Activated CD4-positive, alpha-beta T cell treated with anti-CD3 and anti-CD28 coated beads for 24 hours (primary cell): ENCODE measurements at places on chromosomes 4 and X.

- DNase-seq, result no peak
Measured at GRCh38 chr4:137213372-137214173, 318.7 kb downstream of the PCDH18 start.

DNA sequence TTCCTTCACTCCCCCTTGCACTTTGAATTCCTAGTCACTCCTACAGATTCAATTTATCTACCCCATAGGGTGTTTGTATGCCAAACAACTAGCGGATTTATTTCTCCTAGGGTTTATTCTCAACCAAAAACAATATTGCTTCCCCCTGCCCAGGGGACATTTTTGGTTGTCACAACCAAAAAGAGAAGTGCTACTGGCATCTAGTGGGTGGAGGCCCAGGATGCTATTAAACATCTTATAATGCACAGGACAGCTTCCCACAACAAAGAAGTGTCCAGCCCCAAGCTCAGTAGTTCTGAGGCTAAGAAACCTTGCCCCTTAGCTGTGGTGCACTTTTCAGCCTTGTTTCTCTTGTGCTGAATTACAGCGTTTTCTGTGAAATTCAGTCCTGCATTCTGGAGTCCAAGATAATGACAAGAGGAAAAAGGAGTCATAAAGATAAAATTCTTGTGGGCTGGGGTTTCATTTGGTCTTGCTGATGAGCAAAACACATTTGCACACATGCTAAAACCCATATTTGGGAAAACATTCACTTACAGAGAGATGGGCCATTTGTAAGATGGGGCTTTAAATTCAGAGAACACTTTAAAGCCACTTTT lies 11.2 kb upstream of the SYTL4 start:
- DNase-seq, result no peak

DNA sequence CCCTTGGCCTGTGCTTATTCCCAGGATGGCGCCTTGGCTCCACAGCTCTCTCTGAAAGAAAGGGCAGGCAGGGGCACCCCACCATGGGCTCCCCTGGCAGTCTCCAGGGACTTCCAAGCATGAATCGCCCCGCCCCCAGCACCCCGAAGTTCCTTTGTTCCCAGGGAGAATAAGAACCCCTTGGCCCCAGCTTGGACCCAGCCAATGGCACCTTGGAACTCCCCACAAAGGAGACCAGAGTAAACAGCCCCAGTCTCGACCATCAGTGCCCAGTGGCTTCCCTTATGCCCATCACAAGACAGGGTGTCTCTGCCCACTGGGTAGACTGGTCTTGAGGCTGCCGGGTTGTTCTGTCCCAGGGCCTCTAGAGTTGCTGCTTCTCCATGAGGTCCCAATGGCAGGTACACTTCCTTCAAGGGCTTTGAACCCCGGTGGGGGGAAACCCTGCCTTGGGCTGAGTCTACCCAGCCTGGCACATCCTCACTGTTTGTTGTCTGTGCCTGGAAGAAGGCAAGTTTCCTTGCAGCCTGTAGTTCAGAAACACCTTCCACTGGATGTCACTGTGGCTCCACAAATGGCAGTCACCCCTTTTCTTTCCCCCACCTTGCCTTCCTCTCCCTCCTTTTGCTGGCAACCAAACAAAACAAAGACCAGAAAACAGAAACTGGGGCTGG lies 30.8 kb downstream of the NBDY start:
- no peak for DNase-seq

DNA sequence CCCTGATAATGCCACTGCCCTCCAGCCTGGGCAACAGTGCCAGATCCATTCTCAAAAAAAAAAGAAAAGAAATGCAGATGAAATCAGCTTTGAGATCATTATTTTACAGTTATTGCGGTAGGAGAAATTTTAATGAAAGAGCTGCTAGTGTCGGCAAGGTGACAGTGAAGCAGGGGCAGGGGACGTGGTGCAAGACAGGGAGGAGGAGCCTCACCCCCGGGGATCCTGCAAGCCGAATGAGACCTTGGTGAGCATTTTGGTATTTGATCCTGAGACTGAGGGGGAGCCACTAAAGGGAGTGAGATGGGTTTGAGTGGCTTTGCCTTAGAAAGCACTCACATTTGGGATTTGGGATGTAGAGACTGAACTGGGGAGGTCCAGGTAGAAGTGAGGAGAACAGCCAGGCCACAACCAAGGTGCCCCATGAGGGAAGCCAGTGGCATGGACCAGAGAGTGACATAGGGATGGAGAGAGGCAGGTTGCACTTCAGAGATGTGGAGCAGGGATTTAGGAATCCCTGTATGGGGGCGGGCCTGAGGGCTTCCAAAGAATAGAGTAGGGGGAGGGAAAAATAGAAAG lies 23.6 kb downstream of the RBM10 start:
- no peak for DNase-seq

GRCh38 chrX:41350976-41351569 lies 17.1 kb downstream of the DDX3X start:
- no peak for DNase-seq

- peak; percentile 4 for DNase-seq
Measured at GRCh38 chr4:143185253-143186107, 763 bp downstream of the USP38 start.

- no peak for DNase-seq
Measured at GRCh38 chr4:41514766-41515481, 23.0 kb upstream of the LIMCH1 start.

GRCh38 chrX:47273011-47273730 lies 40.4 kb downstream of the USP11 start:
- DNase-seq, result no peak

- no peak for DNase-seq
Measured at GRCh38 chrX:459611-460010, 72.9 kb upstream of the PPP2R3B start.

DNA sequence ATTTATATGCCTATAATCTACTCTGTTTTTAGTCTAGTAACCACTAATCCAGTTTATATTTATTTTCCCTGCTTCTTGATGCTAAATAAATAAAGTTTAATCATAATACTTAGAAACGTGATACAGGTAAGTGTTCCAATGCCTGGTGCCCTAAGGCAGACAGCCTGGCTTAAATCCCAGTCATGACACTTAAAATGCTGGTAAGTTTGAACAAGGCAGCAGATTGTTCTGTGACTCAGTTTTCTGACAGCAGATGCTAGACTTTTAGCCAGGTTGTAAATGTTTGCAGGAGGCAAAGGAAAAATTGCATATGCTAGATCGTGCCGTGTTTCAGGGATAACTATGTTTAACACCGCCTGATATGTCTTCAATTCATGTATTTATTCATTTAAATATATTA lies 2661.6 kb downstream of the PCDH7 start:
- DNase-seq, result no peak

GRCh38 chr4:172686021-172686420 lies 482.6 kb upstream of the GALNT7 start:
- no peak for DNase-seq

DNA sequence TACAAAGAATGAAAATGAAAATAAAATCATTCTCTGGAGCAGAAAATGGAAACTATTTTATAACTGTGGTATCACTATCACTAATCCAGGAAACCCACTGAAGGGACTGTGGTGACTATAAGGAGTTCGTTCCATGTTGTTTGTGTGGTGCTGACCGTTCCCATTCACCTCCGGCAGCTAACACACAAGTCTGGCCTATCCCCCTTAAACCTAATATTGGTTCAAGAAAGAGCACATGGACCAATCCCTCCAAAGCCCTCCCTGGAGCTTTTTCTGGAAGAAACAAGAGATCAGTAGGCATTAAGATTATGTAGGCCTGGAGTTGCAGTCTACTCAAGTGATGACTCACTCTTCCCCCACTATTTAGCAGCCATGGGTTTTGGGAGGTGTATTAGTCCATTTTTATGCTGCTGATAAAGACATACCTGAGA lies 25.9 kb upstream of the FAM241A start:
- peak; percentile 4 for DNase-seq
